ENCODE measurements at places on chromosomes 1 and 21. TPM values are rescaled to one million over a fixed set of nuclear protein-coding genes. Genes with fewer than 3 reads are reported as not detected.

DNA sequence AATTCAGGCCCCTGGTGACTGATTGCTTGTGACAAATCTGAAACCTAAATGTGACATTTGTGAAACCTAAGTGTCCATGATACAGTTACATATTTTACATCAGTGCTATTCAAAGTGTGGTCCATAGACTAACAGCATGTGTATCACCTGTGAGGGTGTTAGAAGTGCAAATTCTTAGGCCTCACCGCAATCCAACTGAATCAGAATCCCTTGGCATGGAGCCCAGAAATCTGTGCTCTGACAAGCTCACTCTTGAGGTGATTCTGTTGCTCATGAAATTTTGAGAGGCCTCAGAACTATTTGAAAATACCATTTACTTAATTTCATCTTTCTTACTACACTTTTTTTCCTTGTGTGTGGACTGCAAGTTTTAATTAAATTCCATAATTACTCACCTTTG lies 587.9 kb downstream of the ADGRL2 start:
- H3K4me3 ChIP-seq: no peak overlapping the region
- no peak overlapping the region for H3K27ac ChIP-seq
- peaks cover 11% of the 10 kb centered on the region for H3K27me3 ChIP-seq
- no peaks in the 10 kb centered on the region for H3K36me3 ChIP-seq

GRCh38 chr1:159775716-159776115 lies 5.0 kb upstream of the DUSP23 start:
- H3K36me3 ChIP-seq: no peaks in the 10 kb centered on the region
- DNase-seq: no peak
- H3K4me1 ChIP-seq: peaks cover 10% of the 10 kb centered on the region
- no peak overlapping the region for H3K27ac ChIP-seq

- no peaks in the 10 kb centered on the region for H3K27me3 ChIP-seq
- no peak overlapping the region for H3K27ac ChIP-seq
- peaks cover 8% of the 10 kb centered on the region for H3K36me3 ChIP-seq
Measured at GRCh38 chr1:64886877-64887276, 79.5 kb downstream of the JAK1 start.

DNA sequence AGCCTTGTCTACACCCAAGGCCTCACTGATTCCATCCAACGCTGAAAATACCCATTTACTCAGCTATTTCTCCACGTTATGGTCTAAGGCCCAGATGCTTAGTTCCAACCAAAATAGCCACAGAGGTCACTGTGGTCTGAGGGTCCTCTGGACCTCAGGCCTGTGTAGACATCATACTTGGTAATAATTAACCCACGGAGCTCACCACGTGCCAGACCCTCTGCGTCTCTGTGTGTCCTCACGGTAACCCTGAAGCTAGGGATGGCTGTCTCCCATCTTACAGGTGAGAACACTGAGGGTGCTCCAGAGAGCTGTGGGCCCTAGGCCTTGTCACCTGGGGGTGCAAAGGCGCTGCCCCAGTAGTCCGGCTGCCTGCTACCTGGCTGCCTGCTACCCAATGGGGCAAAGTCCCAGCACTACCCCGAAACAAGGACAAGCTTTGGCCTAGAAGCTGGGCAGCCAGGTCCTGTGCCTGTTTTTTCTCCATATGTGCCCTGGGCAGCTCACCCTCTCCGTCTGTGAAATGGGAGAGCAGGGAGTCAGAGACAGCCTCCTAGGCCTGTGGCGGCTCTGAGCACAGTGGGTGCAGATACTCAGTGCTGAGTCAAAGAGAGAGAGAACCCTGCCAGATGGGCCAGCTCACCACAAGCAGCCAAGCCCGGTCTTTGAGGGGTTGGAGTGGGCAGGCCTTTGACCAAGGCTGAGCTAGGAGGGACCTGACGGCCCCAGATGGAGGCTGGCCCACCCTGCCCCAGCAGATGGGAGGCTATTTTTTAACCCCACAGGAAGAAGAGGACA lies 17.0 kb upstream of the RUNX3 start:
- peak overlapping the region; percentile 40 for H3K27ac ChIP-seq
- peaks cover 75% of the 10 kb centered on the region for H3K4me1 ChIP-seq
- peaks cover 33% of the 10 kb centered on the region for H3K36me3 ChIP-seq
- no peak for DNase-seq
- peak overlapping the region; percentile 29 for H3K4me3 ChIP-seq
- H3K27me3 ChIP-seq: no peaks in the 10 kb centered on the region

Gene RGS13
- total RNA-seq: not detected

GRCh38 chr1:21143752-21144151 lies 32.9 kb downstream of the EIF4G3 start:
- H3K4me1 ChIP-seq: no peaks in the 10 kb centered on the region
- H3K4me3 ChIP-seq: no peak overlapping the region
- H3K27me3 ChIP-seq: no peaks in the 10 kb centered on the region
- peaks cover 2% of the 10 kb centered on the region for H3K36me3 ChIP-seq
- no peak for DNase-seq

DNA sequence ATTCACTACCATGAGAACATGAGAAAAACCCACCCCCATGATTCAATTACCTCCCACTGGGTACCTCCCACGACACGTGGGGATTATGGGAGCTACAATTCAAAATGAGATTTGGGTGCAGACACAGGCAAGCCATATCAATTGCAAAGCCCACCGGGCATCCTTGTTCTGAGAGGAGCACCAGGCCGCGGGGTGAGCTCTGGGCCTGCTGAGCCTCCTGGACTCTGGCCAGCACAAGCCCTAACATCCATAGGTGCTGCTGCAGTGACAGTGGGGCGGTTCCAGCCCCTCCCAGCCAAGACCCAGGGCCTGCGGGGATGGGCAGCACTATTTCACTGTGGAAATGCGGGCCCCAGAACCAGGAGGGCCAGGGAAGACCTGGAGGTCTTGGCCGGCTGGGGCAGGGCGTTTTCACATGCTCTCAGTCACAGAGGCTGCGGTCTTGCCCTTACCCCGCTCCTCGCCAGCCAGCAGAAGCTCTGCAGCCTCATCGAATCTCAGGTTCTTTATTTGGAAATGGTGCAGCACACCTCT lies 103.8 kb downstream of the PCBP3 start:
- H3K27ac ChIP-seq: no peak overlapping the region
- no peak for DNase-seq
- H3K27me3 ChIP-seq: no peaks in the 10 kb centered on the region
- peaks cover 6% of the 10 kb centered on the region for H3K36me3 ChIP-seq
- no peak overlapping the region for H3K4me3 ChIP-seq
- H3K4me1 ChIP-seq: peaks cover 14% of the 10 kb centered on the region

Gene HCN3
- total RNA-seq: 3.6 TPM

- H3K27ac ChIP-seq: no peak overlapping the region
- peaks cover 2% of the 10 kb centered on the region for H3K36me3 ChIP-seq
- H3K4me3 ChIP-seq: no peak overlapping the region
- no peak for DNase-seq
- peaks cover 6% of the 10 kb centered on the region for H3K4me1 ChIP-seq
Measured at GRCh38 chr21:36282568-36283230, 37.3 kb upstream of the MORC3 start.

- H3K36me3 ChIP-seq: peaks cover 7% of the 10 kb centered on the region
- no peak for DNase-seq
- H3K27ac ChIP-seq: peak overlapping the region; percentile 100
- peaks cover 54% of the 10 kb centered on the region for H3K4me1 ChIP-seq
Measured at GRCh38 chr1:171742577-171742922, 685 bp upstream of the VAMP4 start.

DNA sequence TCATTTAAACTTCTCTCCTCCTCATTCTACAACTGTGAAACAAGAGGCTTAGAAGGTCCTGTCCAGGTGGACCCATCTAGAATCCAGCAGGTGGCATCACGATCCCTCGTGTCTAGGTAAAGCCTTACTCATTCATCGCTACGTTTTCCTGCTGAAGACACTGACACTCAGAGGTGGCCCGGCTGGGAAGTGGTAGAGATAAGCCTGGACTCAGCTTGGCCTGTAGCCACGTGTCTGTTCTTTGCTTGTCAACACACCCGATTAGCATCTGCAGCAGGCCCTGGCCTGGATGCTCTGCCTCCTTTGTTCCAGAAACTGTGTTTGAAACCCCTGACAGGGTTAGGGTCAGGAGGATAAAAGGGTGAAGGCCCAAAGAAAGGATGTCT lies 43.4 kb downstream of the PARP1 start:
- H3K27ac ChIP-seq: no peak overlapping the region
- H3K4me1 ChIP-seq: no peaks in the 10 kb centered on the region
- H3K27me3 ChIP-seq: no peaks in the 10 kb centered on the region
- H3K36me3 ChIP-seq: peaks cover 4% of the 10 kb centered on the region
- no peak for DNase-seq

Gene CFHR3
- total RNA-seq: not detected

GRCh38 chr1:203271018-203271743 lies 34.1 kb upstream of the BTG2 start:
- H3K4me1 ChIP-seq: peaks cover 65% of the 10 kb centered on the region
- H3K36me3 ChIP-seq: no peaks in the 10 kb centered on the region
- H3K4me3 ChIP-seq: no peak overlapping the region
- DNase-seq: peak; percentile 71
- H3K27ac ChIP-seq: peak overlapping the region; percentile 10
- H3K27me3 ChIP-seq: no peaks in the 10 kb centered on the region

Gene TTC39A
- 0.51 TPM for total RNA-seq

DNA sequence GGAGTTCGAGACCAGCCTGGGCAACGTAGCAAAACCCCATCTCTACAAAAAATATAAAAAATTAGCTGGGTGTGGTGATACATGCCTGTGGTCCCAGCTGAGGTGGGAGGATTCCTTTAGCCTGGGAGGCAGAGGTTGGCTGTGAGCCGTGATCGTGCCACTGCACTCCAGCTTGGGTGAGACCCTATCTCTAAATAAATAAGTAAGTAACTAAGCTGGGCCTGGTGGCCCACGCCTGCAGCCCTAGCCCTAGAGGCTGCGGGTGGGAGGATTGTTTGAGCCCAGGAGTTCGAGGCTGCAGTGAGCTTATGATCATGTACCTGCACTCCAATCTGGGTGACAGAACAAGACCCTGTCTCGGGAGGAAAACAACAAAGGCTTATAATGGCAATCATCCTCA lies 4.6 kb downstream of the CLIC4 start:
- peaks cover 7% of the 10 kb centered on the region for H3K36me3 ChIP-seq
- peaks cover 5% of the 10 kb centered on the region for H3K27me3 ChIP-seq
- H3K4me3 ChIP-seq: no peak overlapping the region
- DNase-seq: no peak
- H3K27ac ChIP-seq: no peak overlapping the region

GRCh38 chr1:50852889-50853288 lies 107.2 kb downstream of the FAF1 start:
- peaks cover 7% of the 10 kb centered on the region for H3K36me3 ChIP-seq
- DNase-seq: no peak
- H3K4me3 ChIP-seq: no peak overlapping the region
- H3K27me3 ChIP-seq: no peaks in the 10 kb centered on the region

- H3K36me3 ChIP-seq: no peaks in the 10 kb centered on the region
- no peak overlapping the region for H3K27ac ChIP-seq
- H3K27me3 ChIP-seq: no peaks in the 10 kb centered on the region
- H3K4me3 ChIP-seq: no peak overlapping the region
- no peaks in the 10 kb centered on the region for H3K4me1 ChIP-seq
- DNase-seq: no peak
Measured at GRCh38 chr1:238777551-238777950, 608.8 kb upstream of the CHRM3 start.

Gene IGSF9
- 0.12 TPM for total RNA-seq

DNA sequence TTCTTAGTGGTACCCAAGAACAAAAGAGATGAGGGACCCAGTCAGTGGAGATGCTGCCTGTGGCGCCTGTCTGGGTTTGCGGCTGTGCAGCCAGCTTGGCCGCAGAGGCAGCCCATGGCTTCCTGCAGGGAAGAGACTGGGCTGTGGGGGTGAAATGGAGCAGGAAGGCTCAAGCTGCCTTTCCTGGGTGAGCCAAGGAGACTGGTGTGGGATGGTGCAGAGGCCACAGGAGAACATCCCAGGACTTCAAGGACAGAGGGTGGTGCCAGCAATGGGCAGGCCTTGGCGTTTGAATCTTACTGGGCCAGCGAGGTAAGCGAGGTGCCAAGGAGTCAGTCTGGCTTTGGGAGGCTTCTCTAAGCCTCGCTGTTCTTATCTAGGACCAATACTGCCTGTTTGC lies 26.4 kb downstream of the KCNA10 start:
- no peak for DNase-seq
- no peaks in the 10 kb centered on the region for H3K27me3 ChIP-seq
- no peaks in the 10 kb centered on the region for H3K36me3 ChIP-seq

GRCh38 chr1:31485166-31485565 lies 72.2 kb downstream of the SERINC2 start:
- peak overlapping the region; percentile 79 for H3K27ac ChIP-seq
- H3K4me3 ChIP-seq: no peak overlapping the region
- no peaks in the 10 kb centered on the region for H3K27me3 ChIP-seq
- H3K36me3 ChIP-seq: peaks cover 6% of the 10 kb centered on the region
- no peak for DNase-seq

DNA sequence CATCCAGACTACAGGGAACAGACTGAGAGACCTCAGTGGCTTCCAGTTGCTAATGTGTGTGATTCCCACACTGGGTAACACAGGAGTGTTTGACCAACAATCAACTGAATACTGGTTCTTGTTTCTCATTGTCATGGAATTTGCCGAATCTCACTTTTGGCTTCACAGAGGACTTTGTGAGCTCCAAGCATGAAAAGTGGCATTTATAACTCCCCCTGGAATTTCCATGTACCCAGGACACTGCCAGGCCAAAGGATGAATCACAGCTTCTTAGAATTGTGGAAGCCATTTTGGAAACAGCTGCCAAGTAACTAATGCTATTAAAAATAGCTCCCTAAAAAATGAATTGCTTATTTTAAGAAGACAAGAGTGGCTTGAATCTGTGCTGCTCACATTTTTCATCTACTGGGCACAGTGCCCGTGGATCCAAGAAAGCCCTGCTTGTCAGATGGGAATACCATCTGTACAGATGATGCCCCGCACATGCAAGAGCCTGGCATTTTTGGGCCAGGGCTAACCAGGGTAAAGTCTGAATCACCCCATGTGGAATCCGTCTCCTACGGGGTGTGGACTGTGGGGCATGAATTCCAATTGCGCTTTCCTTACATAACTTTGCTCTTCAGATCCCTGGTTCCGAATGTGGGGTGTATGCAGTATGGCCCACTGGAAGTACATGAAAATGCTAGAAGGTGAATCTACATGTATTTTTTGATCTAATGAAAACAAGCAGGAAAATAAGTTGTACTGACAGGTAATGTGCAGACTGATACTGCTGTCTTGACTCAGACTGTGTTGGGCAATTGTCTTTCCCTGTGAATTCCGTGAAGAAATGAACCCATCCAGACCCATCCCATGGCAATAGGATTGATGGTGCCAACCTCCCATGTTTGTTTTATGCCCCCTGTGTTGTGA lies 487.3 kb downstream of the SIPA1L2 start:
- no peak overlapping the region for H3K4me3 ChIP-seq
- no peaks in the 10 kb centered on the region for H3K4me1 ChIP-seq
- H3K36me3 ChIP-seq: no peaks in the 10 kb centered on the region
- no peak for DNase-seq

- H3K36me3 ChIP-seq: no peaks in the 10 kb centered on the region
- H3K27me3 ChIP-seq: no peaks in the 10 kb centered on the region
- peaks cover 56% of the 10 kb centered on the region for H3K4me1 ChIP-seq
- H3K4me3 ChIP-seq: no peak overlapping the region
- no peak for DNase-seq
- H3K27ac ChIP-seq: no peak overlapping the region
Measured at GRCh38 chr1:161088587-161089110, 709 bp downstream of the NECTIN4 start.

- peak overlapping the region; percentile 91 for H3K27ac ChIP-seq
- H3K4me3 ChIP-seq: peak overlapping the region; percentile 89
- peaks cover 51% of the 10 kb centered on the region for H3K4me1 ChIP-seq
- peaks cover 4% of the 10 kb centered on the region for H3K36me3 ChIP-seq
- no peaks in the 10 kb centered on the region for H3K27me3 ChIP-seq
- peak; percentile 63 for DNase-seq
Measured at GRCh38 chr21:42684109-42684916, 30.9 kb downstream of the PDE9A start.

Gene PPIAL4G
- 0.42 TPM for total RNA-seq

Data from activated T-cell treated with anti-CD3 and anti-CD28 coated beads, Interleukin-2, amount 50 U/mL, for 72 hours (primary cell).